ENCODE measurements at places on chromosomes 1 and 21. TPM values are rescaled to one million over a fixed set of nuclear protein-coding genes. Genes with fewer than 3 reads are reported as not detected.

Gene NFYC
- total RNA-seq, result 78.7 TPM

Gene KIF14
- total RNA-seq, result 30.3 TPM

Gene C1orf74
- 2.2 TPM for total RNA-seq

Gene FNDC5
- total RNA-seq, result not detected

Gene CHIA
- not detected for total RNA-seq

Gene SPATA46
- total RNA-seq, result not detected

Gene SYT11
- total RNA-seq, result 31.6 TPM

Gene OXCT2
- total RNA-seq, result 1.0 TPM

Gene LMX1A
- not detected for total RNA-seq

DNA sequence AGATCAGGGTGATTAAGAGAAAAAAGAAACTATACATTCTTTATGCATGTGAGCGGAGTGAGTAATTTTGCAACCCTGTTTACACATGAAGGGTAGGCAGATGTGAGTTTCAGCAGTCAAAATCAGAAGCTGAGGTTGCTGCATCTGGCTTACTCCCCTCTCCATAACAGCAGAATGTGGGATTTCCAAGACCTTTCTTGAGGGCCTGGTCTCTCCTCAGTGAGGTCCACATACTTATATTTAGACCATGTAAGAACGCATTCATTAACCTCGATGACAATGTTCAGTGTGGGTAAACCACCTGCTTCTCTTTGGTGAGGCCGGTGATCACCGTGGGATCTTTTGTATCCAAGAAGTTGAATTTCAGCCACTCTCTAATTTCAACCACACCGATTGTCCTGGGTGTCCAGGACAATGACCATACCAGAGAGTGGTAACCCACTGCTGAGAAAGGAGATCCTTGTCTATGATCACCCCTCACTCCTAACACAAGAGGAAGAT, 18.7 kb upstream of the RAP1A start:
- DNase-seq, result no peak
- no peaks in the 10 kb centered on the region for H3K27me3 ChIP-seq
- peaks cover 99% of the 10 kb centered on the region for H3K4me1 ChIP-seq
- H3K36me3 ChIP-seq, result peaks cover 27% of the 10 kb centered on the region

DNA sequence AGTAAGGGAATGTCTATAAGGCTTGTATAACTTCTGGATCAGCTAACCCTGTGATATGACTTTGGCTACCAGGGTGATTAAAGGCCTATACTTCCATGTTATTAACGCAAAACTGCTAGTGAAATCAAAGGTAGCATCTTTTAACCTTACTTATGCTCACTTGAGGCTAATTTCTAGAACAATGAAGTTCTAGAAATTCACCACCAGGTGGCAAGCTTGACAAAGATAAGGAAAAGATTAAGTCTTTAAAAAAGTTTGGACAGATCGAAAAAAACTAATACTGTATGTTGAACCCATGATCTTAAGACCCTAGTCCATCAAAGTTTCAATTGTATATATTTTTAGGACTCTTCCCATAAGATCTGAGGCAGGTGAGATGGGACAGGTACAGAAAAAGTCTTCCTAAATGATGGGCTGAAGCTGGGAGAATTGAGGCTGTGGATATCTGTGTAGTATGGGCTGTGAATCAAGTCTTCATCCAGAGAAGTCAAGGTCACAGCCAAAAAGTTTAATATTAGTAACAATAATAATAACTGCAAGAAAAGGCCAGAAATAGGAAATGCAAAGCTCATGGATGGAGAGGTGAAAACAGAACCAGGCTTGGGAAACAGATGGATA, 18.8 kb downstream of the KYAT3 start:
- peaks cover 41% of the 10 kb centered on the region for H3K36me3 ChIP-seq
- no peaks in the 10 kb centered on the region for H3K27me3 ChIP-seq
- H3K4me3 ChIP-seq, result no peak overlapping the region
- no peak for DNase-seq

GRCh38 chr1:74963120-74963519, 171.1 kb upstream of the LHX8 start:
- no peaks in the 10 kb centered on the region for H3K4me1 ChIP-seq
- no peak overlapping the region for H3K27ac ChIP-seq
- H3K27me3 ChIP-seq, result no peaks in the 10 kb centered on the region
- DNase-seq, result no peak

DNA sequence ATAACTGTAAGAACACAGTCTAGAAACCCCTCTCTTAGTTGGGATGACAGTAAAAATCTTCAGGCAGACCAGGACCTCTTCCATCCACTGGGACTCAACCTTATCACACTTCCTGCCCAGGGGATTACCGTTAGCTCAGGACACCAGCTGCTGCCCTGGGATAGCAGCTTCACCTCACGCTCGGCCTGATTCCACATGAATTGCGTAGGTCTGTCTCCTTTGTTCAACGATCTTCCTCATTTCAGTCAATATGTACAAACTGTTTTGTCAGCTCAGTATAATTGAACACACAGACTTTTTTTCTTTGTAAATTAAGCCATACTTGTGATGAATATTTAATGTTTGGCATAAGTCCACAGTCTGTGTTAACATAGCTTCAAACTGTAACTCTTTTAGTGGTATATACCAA, 290.4 kb downstream of the GRIK1 start:
- H3K36me3 ChIP-seq, result no peaks in the 10 kb centered on the region
- no peak overlapping the region for H3K4me3 ChIP-seq
- peaks cover 1% of the 10 kb centered on the region for H3K4me1 ChIP-seq
- DNase-seq, result no peak

DNA sequence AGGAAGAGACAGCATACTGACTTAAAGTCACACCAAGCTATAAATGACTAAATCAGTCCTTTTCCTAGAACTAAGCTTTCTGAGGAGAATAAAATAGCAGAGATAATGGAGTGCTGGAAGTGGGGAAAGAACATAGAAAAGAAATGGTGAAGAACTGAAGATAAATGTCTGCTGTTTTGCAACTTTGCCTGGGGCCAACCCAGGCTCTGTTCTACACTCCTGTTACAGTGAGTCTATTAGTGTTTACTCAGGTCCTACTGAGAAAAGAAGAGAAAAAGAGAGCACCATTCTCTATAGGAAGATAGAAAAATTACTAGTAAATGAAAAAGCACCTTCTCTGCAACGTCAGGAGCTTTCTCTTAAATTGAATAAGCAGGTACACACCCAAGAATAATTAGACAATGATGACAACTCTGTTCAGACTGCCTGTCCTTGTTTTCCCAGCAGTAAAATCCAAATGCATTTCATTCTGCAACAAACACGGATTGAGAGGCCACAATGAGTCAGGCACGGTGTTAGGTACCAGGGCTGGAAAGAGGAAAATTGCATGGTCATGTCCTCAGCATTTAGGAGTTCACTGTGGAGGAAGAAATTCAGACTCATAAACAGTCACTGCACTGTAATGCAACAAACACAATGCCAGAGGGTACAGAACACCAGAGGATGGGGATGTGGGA, 139.4 kb upstream of the CAMK1G start:
- H3K36me3 ChIP-seq, result no peaks in the 10 kb centered on the region
- H3K4me3 ChIP-seq, result no peak overlapping the region
- H3K4me1 ChIP-seq, result no peaks in the 10 kb centered on the region
- DNase-seq, result no peak
- H3K27ac ChIP-seq, result no peak overlapping the region
- peaks cover 7% of the 10 kb centered on the region for H3K27me3 ChIP-seq

GRCh38 chr1:201245082-201245481, 38.2 kb upstream of the PKP1 start:
- DNase-seq, result no peak
- no peak overlapping the region for H3K27ac ChIP-seq
- H3K4me1 ChIP-seq, result no peaks in the 10 kb centered on the region
- peaks cover 39% of the 10 kb centered on the region for H3K27me3 ChIP-seq

GRCh38 chr1:209577346-209577745, 6.2 kb upstream of the CAMK1G start:
- no peaks in the 10 kb centered on the region for H3K36me3 ChIP-seq
- H3K4me3 ChIP-seq, result no peak overlapping the region
- peaks cover 20% of the 10 kb centered on the region for H3K27me3 ChIP-seq
- no peak overlapping the region for H3K27ac ChIP-seq
- DNase-seq, result no peak

DNA sequence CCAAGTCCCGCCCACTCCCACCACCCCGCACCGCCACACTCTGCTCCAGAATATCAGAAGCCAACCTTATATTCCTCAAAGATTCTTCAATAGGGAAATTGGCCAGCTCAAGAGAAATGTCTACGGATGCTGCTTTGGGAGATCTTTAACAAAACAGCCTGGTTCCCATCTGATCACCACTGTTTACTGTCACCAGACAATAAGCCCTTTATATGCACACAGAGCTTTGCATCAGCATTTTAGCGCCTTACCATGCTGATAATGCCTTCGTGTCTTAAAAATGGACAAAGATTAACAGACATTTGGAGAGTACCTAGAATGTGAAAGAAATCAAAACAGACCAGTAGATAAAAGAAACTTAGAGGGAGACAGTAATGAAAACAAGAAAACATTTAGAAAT, 141.7 kb upstream of the SYT6 start:
- DNase-seq, result no peak
- peaks cover 11% of the 10 kb centered on the region for H3K27me3 ChIP-seq
- H3K36me3 ChIP-seq, result no peaks in the 10 kb centered on the region

DNA sequence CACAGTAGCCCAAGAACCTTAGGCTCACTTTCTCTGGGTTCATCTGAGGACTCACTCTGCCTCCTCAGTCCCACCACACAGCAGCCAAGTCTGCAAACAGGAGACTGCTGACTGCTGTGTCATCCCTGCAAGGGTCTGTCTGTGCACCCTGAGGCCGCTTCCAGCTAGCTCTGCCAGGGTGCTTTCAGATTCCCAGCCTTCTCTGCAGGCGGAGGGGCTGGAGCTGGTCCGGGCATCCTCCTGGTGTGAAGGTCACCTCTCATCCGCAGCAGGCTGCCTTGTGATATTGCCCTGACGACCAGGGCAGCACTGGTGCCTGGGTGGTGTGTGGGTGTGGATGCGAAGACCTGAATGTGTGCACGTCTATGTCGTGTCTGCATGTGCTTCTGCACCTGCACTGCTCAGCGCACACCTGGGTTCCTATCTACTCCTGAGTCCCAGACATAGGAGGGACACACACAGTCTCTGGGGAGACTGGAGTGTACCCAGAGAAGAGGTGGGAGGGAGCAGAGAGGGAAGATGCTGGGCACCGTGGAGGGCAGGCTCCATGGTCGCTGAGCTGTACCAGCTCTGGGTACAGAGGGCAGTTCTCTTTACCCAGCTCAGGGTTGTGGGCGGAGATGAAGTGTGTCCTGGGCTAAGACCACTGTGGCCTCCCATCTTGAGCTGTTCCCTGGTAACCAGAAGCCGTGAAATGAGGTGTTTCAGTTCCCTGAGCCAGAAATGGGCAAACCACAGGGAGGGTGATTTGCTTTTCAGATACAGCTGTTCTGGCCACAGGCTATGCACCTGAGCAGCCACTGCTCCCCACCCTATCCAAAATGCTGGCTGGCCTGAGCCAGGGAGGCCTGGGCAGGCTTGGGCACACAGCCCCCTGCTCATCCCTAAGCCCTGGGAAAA, 160.9 kb upstream of the CSF3R start:
- no peak for DNase-seq
- no peaks in the 10 kb centered on the region for H3K4me1 ChIP-seq
- H3K4me3 ChIP-seq, result no peak overlapping the region
- peaks cover 6% of the 10 kb centered on the region for H3K27me3 ChIP-seq
- no peaks in the 10 kb centered on the region for H3K36me3 ChIP-seq

DNA sequence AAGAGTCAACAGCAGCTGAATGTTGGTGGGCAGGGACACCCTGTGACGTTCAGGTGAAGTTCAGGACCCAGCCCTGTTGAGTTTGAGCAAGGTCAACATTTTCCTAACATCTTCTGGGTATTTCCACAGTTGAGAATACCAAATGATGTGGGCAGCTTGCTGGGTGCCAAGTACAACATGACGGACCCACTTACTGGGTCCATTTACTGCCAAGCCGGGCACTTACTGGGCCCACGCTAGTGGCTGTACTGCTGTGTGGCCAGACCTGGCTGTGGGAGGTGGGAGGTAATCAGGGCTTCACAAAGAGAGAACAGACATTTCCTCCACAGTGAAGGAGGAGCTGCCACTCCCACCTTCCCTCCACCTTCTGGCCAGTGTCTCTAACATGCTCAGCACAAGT, 99.2 kb downstream of the PSMG1 start:
- no peak overlapping the region for H3K4me3 ChIP-seq
- DNase-seq, result no peak
- H3K27ac ChIP-seq, result no peak overlapping the region
- H3K4me1 ChIP-seq, result no peaks in the 10 kb centered on the region

GRCh38 chr1:242147096-242147976, 148.4 kb upstream of the MAP1LC3C start:
- no peak overlapping the region for H3K4me3 ChIP-seq
- H3K27ac ChIP-seq, result no peak overlapping the region
- no peaks in the 10 kb centered on the region for H3K27me3 ChIP-seq
- H3K36me3 ChIP-seq, result no peaks in the 10 kb centered on the region
- DNase-seq, result no peak

DNA sequence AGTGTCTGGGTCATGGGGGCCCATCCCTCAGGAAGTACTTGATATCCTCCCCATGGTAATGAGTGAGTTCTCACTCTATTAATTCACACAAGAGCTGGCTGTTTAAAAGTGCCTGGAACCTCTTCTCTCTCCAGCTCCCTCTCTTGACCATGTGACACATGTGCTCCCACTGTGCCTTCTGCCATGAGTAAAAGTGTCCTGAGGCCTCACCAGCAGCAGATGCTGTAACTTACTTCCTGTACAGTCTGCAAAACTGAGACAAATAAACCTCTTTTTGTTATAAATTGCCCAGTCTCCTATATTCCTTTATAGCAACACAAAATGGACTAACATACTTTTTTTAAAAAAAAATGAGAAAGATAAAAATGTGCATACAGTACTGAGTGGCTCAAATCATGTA, 24.0 kb downstream of the PUM1 start:
- peaks cover 27% of the 10 kb centered on the region for H3K4me1 ChIP-seq
- peaks cover 51% of the 10 kb centered on the region for H3K36me3 ChIP-seq
- no peaks in the 10 kb centered on the region for H3K27me3 ChIP-seq
- H3K4me3 ChIP-seq, result no peak overlapping the region
- no peak for DNase-seq
- H3K27ac ChIP-seq, result no peak overlapping the region

- peaks cover 5% of the 10 kb centered on the region for H3K4me1 ChIP-seq
- no peak overlapping the region for H3K27ac ChIP-seq
- DNase-seq, result no peak
- H3K36me3 ChIP-seq, result no peaks in the 10 kb centered on the region
- H3K4me3 ChIP-seq, result no peak overlapping the region
- H3K27me3 ChIP-seq, result peaks cover 2% of the 10 kb centered on the region
These were observed 10.1 kb upstream of the UBE4B start for GRCh38 chr1:10022656-10023055.

DNA sequence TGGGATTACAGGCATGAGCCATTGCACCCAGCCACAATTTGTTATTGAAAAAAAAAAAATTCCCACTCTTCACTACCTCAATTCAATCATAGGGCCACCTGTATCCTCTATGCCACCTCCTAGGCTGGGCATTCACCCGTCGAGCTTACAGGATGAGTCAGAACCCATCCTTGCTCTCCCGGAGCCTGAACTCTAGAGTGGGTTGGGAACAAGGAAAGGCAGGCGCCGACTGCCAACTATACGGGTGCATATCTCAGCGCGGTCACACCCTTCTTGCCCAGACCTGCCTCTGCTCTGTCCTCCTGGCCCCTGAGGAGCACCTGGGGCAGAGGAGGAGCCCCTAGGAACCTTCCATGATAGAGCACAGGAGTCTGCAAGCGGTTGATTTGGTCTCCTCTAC, 21.4 kb upstream of the LBR start:
- no peaks in the 10 kb centered on the region for H3K36me3 ChIP-seq
- H3K27ac ChIP-seq, result no peak overlapping the region
- H3K27me3 ChIP-seq, result no peaks in the 10 kb centered on the region
- H3K4me3 ChIP-seq, result no peak overlapping the region
- DNase-seq, result no peak
